ENCODE measurements at places on chromosomes 3 and 15.

- no peak for DNase-seq
These were observed 158.8 kb upstream of the MME start for GRCh38 chr3:154921351-154921750.

GRCh38 chr3:71859123-71859519, 74.2 kb upstream of the PROK2 start:
- DNase-seq = no peak

DNA sequence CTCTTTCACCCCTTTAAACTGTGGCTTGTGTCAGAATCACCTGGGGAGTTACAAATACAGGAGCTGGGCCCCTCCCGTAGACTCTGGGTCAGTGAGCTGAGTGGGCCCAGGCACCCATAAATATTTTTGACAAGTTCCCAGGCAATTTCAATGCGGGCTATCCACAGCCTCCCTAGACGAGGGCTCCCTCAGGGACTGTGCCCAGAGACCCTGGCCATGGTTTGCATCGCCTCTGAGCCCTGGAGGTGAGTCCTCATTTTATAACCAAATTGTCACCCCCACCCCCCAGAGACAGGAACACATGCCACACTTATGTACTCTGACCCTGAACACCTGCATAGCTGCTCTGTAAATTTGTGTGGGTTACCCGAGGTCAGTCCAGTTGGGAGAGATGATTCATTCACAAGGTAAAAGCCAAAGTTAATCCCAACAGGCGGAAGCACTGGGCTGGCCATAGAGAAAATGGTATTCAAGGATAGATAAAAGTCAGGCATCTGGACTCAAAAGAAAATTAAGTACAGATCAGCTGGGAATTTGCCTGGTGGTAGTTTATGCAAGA, 146.5 kb upstream of the SLC6A11 start:
- no peak for DNase-seq

DNA sequence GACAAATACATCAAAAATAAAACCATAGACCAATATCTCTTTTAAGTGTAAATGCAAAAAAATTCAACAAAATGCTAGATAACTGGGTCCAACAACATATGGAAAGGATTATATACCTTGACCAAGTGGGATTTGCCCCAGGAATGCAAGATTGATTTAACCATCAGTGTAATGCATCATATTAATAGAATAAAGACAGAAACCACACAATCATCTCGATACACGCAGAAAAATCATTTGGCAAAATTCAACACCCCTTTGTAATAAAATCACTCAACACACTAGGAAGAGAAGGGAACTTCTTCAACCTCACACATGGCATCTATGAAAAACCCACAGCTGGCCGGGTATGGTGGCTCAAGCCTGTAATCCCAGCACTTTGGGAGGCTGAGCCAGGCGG, 19.5 kb downstream of the GREM1 start:
- no peak for DNase-seq

GRCh38 chr15:80567721-80568157, 127.4 kb upstream of the ABHD17C start:
- no peak for DNase-seq

DNA sequence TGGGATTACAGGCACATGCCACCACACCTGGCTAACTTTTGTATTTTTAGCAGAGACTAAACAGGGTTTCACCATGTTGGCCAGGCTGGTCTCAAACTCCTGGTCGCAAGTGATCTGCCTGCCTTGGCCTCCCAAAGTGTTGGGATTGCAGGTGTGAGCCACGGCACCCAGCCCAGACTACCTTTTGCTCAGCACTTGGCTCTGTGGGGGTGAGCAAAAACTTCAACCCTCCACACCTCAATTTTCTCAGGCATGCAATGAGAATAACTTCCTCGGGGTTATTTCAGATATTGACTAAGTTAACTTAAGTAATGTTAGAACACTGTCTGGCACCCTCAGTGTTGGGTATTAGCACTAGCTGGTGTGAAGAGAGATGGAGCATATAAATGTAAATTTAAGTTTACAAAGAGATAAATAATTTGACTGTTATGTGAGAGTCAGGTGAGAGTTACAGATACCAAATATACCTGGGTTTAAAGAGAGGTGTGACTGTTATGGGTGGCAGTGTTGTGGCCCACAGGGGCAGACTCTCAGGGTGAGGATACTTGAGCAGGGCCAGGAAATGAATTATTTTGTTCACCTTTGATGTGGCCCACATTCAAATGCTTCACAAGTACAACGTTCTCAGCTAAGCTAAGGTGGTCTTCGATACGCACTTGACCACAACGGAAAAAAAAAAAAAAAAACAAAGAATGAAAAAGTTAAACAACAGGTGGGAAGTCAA, 29.0 kb downstream of the CPOX start:
- no peak for DNase-seq

DNA sequence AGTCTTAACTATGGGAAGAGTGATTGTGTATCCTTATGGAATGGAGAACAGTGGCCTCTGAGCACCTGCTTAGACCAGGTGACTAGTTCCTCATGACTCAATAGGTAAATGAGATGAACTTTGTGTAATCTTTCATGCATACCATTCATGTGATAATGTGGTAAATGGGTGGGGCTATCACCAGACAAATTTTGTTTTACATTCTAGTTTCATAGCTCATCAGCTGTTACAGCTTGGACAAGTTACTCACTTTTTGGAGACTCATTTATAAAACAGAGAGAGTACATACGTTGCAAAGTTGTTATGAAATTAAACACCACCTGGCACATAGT, 103.7 kb upstream of the TGFBR2 start:
- DNase-seq = no peak

- DNase-seq = no peak
These were observed 212.6 kb downstream of the CDIN1 start for GRCh38 chr15:36791844-36792571.

GRCh38 chr15:60115579-60116380, 111.7 kb downstream of the FOXB1 start:
- DNase-seq = no peak

GRCh38 chr3:33057320-33058298, 39.3 kb downstream of the GLB1 start:
- no peak for DNase-seq

DNA sequence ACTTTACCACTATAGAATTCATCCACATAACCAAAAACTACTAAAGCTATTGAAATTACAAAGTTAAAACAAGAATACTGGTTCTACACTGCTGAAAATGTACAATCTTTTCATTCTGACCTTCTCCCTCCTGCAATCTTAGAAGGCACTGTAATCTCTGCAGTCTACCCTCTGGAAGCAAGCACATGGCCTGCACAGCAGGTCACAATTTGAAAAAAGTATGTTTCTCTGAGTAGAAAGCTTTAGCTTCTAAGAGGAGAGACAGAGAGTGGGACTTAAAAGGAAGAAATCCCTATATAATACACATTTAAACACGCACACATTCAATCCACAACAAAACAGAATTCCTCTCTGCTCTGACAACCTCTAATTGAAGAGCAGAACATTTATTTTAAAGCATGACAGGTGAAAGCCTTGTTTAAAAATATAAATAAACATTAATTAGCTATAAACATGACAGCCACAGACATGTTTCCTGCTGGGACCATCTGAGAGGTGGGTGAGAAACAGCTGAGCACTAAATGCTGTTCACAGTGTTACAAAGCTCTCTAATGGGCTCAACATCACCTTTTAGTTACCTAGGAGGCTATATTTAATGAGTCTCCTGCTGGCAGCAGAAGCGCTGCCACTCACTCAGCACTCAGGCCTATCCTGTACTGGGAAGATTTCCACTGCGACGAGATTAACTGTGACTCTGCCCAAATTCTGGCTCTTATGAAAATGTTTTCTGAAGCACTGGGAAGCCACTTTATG, 447.4 kb downstream of the AGBL1 start:
- no peak for DNase-seq

- no peak for DNase-seq
These were observed 228.1 kb upstream of the PROK2 start for GRCh38 chr3:72013084-72013483.

DNA sequence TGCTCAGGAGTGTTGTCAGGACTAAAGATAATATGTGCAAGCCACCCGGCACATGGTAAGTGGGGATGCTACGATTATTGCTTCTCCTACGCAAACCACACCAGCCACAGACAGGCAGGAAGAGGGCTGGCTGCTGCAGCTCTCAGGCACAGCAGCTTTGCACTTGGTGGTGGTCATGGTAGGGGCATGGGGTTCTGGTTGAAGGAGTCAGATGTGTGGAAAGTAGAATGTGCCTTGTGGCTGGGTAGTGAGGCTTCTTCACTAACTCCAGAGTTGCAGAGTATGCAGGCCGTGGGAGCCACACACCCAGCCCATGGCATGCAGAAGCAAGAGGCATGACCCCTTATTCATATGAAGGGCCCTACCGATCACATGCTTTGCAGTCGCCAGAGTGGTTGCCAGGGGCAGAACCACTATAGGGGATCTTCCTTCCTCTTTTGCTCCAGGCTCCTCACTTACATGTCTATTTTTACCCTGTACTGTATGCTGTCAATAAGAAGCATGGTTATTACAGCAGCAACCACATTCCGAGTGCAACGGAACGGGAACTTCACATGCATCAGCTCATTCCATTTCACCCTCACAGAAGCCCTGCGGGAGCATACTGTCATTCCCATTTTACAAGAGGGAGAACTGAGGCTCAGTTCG, 59.2 kb upstream of the HERC1 start:
- peak; percentile 40 for DNase-seq

GRCh38 chr3:126179825-126180476, 435 bp downstream of the ALDH1L1 start:
- DNase-seq = no peak

GRCh38 chr15:43433165-43433564, 59.8 kb downstream of the TP53BP1 start:
- DNase-seq = no peak

- no peak for DNase-seq
These were observed 6.7 kb downstream of the ISLR start for GRCh38 chr15:74179983-74180880.

DNA sequence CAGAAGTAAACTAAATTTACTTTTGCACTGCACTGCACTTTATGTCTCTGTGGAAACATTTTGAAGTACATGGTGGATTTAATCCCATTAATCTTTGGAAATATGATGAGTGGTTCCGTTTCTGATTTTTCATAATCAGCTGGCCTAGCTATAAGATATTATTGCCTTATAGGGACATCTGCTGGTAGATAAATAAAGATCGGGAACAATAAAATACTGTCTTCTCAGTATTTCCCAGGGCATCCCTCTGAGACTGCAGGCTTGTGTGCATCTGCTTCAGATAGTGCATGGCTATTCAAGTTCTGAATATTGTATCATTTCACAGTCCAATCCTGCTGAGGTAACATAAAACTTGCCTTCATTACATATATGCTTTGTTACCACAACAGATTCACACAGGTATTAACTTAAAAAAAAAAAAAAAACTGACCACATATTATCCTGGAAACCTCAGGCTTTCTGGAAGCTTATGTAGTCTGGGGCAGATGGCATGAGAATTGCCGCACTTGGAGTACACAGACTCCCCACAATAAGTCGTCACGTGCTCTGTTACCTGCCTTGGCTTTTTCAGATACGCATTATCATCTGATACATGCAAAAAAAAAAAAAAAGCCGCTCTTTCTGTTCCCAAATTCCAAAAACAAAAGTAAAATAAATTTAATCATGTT, 330.8 kb upstream of the AGTR1 start:
- DNase-seq = no peak

DNA sequence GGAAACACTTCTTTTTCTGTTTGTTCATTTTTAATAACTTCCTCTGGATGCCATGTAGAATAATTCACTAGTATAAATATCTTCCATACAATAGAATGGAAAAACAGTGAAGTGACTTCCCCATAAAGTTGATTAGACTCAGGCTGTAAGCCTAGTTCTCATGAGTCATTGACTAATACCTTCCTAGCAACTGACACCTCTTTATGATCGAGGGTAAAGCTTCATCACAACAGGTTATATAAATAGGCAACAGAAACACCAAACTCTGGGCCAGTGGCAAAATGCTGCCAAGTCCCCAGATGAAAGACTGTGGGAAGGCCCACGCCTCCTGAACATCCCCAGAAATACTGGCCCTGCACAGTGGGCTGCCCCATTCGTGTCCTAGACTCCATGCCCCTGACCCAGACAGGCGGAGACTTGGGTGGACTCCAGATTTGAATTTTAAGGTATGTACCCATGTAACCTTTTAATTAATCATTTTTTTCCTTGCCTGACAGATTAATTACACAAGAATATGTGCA, 71.3 kb upstream of the TBC1D23 start:
- no peak for DNase-seq

GRCh38 chr3:4615750-4616149, 122.6 kb downstream of the ITPR1 start:
- no peak for DNase-seq

GRCh38 chr15:62900071-62900802, 142.3 kb upstream of the TPM1 start:
- no peak for DNase-seq

GRCh38 chr15:75641603-75642002, 1.6 kb upstream of the IMP3 start:
- DNase-seq = no peak

DNA sequence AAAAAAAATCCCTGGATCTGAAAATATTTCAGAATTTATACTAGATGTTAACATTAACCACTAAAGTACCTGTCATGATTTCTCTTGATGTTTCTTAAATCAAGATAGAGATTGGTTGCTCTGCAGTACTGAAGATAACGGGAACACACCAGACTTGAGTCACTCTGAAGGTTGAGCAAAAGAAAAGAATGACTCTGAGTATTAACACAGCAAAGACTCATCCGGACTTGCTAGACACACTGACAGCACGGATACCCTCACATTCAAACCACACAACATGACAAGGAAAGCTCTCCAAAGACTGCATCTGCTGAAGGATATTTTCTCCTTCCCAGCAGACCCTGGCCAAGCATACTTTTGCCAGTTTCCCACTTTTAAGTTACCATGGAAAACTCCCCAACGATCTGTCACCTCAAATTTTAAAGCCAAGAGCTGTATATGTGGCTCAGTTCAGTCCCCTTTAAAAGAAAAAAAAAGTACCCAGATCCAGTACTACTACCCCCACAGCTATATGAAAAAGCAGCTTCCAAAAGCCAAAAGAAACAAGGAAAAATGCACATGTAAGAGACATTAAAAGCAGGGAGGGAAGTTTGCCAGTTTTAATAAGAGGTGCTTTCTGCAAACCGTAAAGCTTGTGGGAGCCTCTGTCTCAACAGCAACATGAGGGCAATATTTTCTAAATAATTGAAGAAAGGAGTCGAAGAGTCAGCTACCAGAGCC, 8.3 kb downstream of the EOGT start:
- no peak for DNase-seq

DNA sequence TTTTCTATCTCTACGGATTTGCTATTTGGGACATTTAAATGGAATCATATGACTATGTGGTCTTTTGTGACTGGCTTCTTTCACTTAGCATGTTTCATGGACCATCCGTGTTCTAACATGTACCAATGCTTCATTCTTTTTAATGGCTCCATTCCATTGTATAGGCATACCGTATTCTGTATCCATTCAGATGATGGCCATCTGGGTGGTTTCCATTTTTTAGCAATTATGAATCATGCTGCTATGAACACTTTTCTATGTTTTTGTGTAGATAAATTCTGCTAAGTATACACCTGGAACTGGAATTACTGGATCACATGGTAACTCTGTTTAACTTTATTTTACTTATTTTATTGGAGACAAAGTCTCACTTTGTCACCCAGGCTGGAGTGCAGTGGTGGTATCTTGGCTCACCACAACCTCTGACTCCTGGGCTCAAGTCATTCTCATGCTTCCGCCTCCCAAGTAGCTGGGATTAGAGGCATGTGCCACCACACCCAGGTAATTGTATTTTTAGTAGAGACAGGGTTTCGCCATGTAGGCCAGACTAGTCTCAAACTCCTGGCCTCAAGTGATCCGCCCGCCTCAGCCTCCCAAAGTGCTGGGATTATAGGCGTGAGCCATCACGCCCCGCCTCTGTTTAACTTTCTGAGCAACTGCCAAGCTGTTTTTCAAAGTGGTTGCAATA, 13.4 kb downstream of the UBP1 start:
- DNase-seq = no peak

Data from GM12892 (cell line).